DMS79 treated with DMSO at 0.1 percent for 48 hours (cell line): ENCODE measurements at places on chromosomes 7 and 10.
A peak's percentile ranks its signal among the peaks of the same experiment; 100 is the strongest.

DNA sequence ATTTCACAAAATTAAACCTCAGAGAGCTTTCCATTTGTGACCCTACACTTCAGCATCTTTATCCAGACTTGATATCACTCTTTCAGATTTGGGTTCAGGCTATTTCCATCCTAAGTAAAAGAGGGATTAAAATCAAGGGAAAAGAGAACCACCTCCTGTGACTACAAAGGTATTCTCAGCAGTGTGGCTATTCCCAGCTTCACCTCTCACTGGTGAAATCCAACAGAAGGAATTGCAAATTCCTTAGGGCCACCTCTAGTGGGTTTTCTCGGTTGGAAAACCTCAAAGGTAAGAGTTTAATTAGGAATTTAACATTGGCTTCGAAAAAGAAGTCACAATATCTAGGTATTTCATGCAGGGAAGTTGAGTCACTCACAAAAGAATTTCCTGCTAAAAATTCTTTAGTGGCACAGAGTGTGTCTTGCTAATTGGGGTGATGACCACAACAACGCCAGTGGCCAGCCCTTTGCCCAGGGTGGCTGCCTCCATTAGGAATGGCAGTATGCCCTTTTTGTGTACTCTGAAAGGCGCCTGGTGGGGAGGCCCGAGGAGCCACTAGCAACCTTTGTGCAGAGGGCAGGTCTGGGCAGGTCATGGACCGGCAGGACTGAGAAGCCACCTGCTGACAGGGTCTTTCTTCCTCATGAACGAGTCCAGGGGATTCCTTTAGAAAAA lies 52.2 kb downstream of the SEM1 start:
- no peak for DNase-seq

DNA sequence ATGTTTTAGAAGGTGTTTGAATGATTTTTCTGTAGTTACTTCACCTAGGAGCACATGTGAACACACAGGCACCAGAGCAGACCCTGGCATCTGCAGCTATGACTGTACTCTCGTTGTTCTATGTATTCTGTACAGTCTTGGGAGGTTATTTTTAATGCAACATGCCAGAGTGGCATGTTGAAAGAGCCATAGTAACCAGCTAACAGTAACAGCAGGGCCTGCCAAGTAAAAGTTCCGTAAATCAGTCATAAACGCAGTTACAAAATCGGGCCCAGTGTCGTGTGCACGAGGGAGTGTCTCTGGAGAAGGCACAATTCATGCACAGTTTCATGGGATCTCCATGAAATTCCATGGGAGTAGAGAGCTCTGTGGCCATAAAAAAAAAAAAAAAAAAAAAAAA lies 108.3 kb upstream of the CDK6 start:
- DNase-seq = no peak

- DNase-seq = no peak
Measured at GRCh38 chr10:44995581-44995913, 5.2 kb upstream of the ZNF22 start.

- no peak for DNase-seq
Measured at GRCh38 chr7:34107276-34107675, 201.9 kb downstream of the BMPER start.

GRCh38 chr7:7857143-7857583 lies 111.4 kb upstream of the GLCCI1 start:
- DNase-seq = no peak

GRCh38 chr7:127413962-127414361 lies 21.5 kb upstream of the ZNF800 start:
- DNase-seq = no peak

DNA sequence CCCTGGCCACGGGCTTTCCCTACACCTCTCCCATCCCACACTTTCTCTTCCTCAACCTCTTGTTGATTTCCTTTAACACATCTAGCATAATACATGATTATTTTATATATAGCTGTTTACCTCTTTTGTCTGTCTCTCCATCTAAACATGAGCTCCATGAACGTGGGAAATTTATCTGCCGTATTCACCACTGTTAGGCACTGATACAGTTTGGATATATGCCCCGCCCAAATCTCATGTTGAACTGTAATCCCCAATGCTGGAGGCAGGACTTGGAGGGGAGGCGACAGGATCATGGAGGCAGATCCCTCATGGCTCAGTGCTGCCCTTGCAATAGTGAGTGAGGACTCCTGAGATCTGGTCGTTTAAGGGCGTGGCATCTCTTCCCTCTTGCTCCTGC lies 5.7 kb downstream of the CYTH3 start:
- no peak for DNase-seq

- DNase-seq = no peak
Measured at GRCh38 chr10:29962166-29962850, 97.1 kb downstream of the JCAD start.

GRCh38 chr7:86768394-86768793 lies 124.7 kb downstream of the GRM3 start:
- DNase-seq = no peak

GRCh38 chr10:78292982-78293865 lies 259.6 kb downstream of the RPS24 start:
- DNase-seq = peak; percentile 8

- no peak for DNase-seq
Measured at GRCh38 chr10:17120694-17121093, 8.9 kb downstream of the CUBN start.

DNA sequence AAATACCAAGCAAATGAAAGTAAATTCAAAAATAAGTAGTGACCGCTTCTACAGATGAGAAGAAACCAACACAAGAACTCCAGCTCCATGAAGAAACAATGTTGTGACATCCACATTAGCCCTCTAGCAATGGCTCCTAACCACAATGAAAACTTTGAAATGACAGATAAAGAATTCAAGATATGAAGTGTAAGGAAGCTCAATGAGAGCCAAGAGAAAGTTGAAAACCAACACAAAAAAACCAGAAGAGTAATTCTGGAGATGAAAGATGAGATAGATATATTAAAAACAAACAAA lies 68.2 kb upstream of the DDC start:
- DNase-seq = no peak

DNA sequence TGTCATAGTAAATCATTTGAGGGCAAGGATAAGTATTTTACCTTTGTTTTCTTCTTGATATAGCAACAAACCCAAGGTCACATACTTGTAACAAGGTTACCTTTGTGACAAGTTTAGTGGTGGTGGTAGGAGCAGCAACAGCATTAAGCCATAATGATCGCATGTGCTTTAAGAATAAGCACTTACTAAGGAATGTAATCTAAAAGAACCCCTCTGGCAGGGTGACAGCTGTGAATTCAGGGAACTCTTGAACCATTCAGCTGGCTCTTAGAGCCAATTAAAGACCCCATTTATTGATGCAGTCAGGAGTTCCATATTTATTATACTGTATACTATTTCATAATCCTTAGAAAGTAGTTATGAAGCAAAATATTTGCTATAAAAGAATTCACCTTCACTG lies 370.8 kb downstream of the EXOC4 start:
- peak; percentile 28 for DNase-seq

DNA sequence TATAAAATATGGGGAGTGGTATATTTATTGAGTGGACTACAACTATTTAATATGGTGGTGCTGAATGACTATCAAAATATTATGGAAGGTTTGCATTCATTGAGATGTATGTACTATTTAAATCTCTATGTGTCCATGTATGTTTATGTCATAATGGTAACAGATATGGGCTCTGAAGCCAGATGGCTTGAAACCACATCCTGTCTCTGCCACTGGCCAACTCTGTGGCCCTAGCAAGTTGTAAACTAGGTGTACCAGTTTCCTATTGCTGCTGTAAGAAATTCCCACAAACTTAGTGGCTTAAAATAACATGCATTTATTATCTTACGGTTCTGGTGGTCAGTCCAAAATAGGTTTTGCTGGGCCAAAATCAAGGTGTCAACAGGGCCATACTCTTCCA lies 198.1 kb upstream of the NFE2L3 start:
- DNase-seq = no peak

- DNase-seq = no peak
Measured at GRCh38 chr7:8035192-8035591, 66.6 kb downstream of the GLCCI1 start.

- DNase-seq = no peak
Measured at GRCh38 chr7:149297034-149297755, 35.2 kb downstream of the ZNF783 start.

GRCh38 chr10:90912174-90912573 lies 8.7 kb downstream of the ANKRD1 start:
- no peak for DNase-seq

DNA sequence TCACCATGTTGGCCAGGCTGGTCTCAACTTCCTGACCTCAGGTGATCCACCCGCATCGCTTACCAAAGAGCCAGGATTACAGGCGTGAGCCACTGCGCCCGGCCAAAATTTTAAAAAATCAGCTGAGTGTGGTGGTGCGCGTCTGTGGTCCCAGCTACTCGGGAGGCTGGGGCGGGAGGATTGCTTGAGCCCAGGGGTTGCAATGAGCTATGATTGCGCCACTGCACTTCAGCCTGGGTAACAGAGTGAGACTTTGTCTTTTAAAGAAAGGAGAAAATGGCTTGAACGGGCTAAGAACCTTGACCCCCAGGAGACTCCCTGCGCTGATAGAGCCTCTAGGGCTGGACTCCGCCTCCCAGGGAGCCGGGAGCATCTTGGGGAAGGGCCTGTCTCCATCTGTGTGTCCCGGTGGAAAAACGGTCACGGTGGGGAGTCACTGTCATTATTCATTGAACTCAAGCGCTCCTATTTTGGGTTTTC lies 760 bp upstream of the KCTD7 start:
- no peak for DNase-seq

- no peak for DNase-seq
Measured at GRCh38 chr10:1316121-1316808, 260.1 kb downstream of the WDR37 start.

GRCh38 chr10:100939763-100940344 lies 27.1 kb downstream of the SLF2 start:
- DNase-seq = no peak

GRCh38 chr10:111319866-111320265 lies 243.0 kb downstream of the ADRA2A start:
- no peak for DNase-seq

DNA sequence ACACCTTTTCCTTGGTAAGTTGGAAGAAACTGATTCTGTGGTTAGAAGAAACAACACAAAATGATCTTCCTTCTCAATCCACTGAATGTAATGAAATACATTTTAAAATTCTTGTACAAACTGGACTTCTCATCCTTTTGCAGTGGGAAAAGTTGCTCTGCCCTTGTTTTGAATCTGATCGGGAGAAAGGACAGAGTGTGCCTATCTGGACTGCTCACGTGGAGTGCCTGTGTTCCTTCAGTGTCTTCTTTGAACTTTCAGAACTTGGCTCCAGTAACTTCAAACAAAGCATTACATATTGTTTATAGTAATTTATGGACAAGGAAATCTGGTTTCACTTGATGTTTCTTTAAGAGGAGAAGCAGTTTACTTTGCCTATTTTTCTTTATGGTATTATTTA lies 17.1 kb downstream of the SLC26A3 start:
- DNase-seq = no peak

GRCh38 chr7:29993140-29993539 lies 3.5 kb upstream of the SCRN1 start:
- no peak for DNase-seq

DNA sequence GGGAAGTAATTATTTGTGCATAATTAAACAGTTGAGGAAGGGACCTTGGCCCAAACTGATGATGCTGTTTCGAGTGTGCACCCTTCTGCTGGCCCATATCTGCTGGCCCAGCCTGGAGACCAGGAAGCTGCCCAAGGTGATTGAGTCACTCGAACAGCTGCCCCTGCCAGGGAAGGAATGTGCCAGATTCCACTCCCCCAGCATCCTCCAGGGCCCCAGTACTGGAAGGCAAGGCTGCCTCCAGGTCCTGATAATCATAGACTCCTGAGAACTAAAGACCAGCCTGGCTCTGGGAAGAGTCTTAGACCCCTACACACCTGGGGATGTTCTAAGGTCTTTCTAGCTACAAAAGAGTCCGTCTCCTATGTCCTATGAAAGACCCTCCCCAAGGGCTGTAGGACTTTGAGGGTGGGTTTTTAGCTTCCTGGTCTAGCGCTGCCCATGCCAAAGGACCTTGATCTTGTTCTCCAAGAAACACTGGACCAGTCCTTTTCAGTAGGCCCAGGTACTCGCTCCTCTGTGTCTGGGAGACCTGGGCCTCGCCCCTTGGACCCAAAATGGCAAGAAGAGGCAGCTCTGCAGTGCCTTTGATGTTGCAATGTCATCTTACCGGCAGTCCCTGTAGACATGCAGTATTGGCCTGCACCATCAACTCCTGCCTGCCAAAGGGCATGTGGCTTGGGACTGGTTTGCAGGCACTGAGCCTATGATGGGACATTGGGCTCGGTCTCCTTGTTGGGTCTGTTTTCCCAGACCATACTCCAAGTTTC lies 103.2 kb upstream of the GPR26 start:
- no peak for DNase-seq
